IPS-NIHi11 (cell line): ENCODE measurements at places on chromosomes 1 and 21.

DNA sequence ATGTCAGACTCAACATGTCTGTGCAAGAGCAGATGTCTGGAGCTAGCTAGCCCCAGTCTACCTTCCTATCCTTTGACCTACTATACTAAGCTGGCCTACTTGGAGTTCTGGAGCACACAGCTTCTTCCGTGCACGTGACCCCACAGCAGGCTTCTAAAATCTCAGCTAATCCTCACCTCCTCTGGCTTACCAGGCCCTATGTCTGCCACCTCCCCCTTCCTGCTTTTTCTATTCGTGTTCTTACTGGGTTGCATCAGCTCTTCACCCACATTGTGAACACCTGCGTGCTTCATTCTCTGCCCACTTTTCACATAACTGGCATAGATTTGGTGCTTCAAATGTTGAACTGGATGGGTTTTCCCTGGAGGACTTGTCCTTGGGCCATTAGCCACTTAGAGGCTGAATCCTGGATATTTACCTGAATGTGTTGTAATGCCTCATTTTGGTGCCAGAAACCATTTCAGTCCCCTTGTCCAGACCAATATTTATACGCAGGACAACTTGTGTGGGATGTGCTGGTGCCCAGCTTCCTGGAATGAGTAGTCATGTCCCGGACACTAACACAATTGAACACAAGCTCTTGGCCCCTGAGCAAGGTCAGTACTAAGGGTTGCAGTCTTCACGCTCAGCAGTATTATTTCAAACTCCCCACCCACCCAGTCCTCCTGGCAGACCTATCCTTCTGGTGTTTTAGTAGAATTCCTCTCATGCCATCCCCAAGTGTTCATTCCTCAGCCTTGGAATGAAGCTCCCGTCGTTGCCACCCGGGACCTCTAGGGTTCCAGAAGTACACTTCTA lies 24.0 kb downstream of the TENT5C start:
- DNase-seq, result no peak

DNA sequence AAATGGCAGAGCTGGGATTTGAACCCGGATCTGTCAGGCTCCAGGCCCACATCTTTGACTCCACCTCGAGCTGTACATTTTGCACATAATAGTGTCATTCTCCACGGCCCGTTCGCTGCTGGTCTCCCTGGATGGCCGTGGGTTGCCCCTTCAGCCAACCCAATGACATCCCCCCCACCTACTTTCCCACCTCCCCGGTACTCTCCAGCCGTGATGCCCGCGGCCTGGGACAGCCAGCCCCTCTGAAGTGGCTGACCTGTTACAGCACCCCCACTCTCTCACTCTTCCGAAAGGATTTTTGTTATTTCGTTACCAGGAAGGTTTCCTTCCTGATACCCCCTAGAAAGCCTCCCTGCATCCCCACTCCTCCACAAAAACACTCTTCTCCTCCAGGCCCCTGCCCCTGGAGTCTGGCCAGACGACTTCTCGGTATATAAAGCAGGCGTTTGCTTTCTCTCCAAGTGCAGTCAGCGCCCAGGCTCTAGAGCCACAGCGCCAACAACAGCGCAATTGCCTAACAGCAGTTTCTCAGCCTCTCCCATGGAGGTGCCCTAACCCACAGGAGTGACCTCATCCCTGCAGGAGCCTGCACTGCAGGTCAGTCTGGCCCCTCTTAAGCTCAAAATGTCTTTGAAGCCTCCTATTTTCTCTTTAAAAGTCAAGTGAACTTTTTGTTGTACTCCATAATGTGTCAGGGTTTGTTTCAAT lies 14.5 kb upstream of the GJB5 start:
- peak; percentile 62 for DNase-seq

DNA sequence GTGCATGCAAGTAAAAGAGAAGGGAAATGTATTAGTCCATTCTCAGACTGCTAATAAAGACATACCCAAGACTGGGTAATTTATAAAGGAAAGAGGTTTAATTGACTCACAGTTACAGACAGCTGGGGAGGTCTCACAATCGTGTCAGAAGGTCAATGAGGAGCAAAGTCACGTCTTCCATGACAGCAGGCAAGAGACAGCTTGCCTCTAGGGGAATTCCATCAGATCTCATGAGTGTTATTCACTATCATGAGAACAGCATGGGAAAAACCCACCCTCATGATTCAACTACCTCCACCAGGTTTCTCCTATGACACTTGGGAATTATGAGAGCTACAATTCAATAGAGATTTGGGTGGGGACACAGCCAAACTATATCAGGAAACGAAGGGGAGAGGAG lies 8.1 kb downstream of the KRTAP21-3 start:
- no peak for DNase-seq

DNA sequence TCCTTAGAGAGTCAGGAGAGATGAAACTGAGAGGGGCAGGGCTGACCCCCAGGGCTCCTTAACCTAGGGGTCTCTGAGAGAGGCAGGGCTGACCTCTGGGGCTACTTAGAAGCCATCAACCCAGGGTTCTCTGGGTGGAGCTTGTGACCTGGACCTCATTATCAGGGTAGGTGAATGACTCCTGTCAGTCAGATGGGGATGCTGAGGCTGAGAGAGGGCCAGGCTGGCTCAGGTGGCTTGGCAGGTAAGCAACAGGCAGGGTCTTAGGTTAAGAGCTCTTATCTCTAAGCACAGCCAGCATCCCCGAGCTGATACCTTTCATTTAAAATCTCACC lies 160.9 kb downstream of the PTPRU start:
- no peak for DNase-seq

- no peak for DNase-seq
Measured at GRCh38 chr1:218711001-218711400, 365.9 kb downstream of the TGFB2 start.

- no peak for DNase-seq
Measured at GRCh38 chr21:35119501-35120047, 70.5 kb upstream of the RUNX1 start.

GRCh38 chr1:94038511-94038910 lies 82.4 kb downstream of the ABCA4 start:
- DNase-seq, result no peak

DNA sequence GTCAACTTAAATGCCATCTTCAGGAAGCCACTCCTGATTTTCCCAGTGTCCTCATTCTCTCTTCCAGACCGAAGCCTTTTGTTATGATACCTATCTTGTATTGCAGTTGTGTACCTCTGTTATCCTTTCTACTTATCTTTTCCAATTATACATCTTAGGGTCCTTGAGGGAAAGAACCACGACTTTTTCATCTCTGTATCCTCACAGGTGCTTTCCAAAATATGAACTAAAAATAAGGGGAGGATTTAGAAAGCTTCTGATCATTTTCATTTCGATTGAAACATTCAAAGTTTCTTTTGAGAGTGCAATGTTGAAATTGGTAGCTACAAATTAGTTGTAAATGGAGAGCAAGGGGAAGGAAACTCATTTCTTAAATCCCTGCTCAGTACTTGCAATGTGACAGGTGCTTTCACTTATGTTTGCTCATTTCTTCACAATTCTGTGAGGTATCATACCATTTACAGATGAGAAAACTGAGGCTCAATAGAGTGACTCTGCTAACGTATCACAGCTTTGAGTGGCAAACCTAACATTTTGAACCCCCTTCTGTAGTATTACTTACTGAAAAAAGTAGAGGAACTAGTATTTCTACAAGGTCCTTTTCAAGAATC lies 24.2 kb downstream of the SLC19A2 start:
- DNase-seq, result no peak

DNA sequence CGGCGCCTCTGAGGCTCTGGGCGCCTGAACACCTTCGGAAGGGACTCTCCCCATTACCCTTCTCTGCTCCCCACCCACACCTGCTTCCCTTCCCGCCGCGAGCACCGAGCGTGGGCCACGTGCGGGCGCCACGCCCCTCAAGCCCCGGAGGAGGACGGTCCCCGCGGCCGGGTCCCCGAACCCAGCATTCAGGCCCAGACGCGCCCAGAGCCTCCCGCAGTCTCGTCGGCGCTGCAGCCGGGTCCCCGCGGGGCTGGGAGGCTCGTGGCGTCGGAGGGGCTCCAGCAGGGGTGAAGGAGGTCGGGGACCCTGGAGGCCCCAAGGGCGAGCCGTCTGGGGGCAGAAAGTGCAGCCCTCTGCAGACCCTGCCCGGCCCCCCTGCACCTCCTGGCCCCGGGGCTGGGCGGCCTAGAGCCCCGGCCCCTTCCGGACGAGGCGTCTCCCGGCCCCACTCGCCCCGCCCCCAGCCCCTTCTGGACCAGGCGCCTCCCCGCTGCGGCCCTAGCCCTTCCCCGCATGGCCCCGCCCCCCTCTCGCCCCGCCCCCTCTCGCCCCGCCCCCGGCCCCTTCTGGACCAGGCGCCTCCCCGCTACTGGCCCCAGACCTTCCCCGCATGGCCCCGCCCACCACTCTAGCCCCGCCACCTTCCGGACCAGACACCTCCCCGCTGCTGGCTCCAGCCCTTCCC lies 378 bp upstream of the SMIM1 start:
- peak; percentile 100 for DNase-seq

GRCh38 chr1:110508028-110508940 lies 10.7 kb downstream of the KCNA10 start:
- DNase-seq, result peak; percentile 84

GRCh38 chr1:54009406-54009805 lies 8.6 kb downstream of the LDLRAD1 start:
- no peak for DNase-seq

DNA sequence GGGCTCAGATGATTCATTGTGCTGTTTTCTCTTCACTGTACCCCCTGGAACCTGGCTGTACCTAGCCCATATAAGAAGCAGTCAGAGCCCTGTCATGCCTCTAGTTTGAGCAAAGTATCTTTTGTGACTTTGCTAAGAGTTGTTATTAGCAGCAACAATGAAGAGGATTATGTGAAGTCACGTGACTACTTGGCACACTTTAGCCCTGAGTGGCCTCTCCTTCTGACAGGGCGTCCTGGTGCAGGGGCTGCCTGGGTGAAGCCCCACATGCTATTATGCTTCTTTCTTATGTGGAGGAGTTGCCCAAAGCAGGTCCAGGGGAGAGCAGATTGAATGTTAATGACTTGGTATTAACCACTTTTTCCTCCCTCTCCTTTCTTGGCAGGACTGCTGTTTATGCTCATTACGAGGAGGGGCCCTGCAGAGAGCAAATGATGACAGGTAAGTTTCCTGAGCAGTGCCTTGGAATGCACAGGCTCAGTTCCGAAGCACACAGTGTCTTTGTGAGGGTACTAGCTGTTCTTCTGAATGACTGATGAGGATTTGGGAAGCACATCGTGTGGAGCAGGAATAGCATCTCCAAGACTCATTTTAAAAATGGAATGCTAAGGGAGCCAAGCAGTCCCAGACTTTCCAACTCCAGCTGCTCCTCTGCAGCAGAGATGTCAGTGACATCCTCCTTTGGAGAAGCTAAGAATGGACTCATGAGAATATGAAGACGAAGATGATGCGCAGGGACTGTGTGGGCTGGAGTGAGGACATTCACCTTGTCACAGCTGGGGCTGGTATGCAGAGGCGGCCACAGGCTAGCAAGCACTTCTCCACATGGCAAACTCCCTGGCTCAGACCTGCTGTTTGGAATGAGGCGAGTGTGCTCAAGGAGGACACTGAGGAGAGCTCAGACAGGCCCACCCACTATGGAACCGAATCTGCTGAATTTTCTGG lies 15.2 kb upstream of the ST3GAL3 start:
- DNase-seq, result no peak

DNA sequence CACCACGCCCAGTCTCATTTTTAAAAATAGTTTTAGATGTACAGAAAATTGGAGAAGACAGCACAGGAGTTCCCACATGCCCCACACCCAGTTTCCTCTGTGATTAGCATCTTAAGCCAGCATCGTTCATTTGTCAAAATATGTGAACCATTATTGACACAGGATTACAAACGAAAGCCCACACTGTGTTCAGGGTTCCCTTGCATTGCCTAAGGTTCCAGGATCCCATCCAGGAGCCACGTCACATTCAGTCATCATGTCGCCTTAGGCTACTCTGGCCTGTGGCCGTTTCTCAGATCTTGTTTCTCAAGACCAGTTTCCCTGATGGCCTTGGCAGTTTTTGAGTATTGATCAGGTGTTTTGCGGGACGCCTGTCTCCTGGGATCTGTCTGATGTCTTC lies 34.7 kb upstream of the TNFRSF1B start:
- no peak for DNase-seq

DNA sequence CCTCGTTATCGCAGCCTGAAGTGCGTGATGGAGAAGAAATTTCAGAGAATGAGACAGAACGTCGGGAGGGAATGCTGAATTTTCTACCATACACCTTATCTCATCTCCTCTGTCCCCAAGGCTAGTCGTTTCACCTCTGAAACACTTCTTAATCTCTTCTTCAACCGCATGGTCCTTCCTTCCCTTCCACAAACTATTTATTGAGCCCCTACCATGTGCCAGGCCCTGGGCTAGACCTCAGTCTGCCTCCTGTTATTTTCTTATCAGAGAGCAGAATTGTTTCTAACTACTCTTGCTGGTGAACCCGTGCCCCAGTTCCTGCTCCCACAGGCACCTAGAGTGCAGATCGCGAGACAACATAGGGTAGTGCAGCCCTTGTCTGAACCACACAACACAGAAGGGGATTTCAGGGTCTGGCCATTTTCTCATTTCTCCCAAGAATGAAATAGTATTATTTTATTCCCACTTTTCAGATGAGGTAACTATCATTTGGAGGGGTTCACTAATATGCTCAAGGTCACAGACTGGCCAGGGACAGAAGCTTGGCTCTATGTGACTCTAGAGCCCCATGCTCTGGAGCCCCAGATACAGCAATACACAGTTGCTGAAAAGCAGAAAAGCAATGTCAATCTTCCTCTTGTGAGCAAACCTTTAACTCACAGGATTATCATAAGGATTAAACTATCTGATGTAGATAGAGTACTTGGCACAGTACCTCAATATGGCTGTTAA lies 598 bp upstream of the ADIPOR1 start:
- DNase-seq, result no peak

DNA sequence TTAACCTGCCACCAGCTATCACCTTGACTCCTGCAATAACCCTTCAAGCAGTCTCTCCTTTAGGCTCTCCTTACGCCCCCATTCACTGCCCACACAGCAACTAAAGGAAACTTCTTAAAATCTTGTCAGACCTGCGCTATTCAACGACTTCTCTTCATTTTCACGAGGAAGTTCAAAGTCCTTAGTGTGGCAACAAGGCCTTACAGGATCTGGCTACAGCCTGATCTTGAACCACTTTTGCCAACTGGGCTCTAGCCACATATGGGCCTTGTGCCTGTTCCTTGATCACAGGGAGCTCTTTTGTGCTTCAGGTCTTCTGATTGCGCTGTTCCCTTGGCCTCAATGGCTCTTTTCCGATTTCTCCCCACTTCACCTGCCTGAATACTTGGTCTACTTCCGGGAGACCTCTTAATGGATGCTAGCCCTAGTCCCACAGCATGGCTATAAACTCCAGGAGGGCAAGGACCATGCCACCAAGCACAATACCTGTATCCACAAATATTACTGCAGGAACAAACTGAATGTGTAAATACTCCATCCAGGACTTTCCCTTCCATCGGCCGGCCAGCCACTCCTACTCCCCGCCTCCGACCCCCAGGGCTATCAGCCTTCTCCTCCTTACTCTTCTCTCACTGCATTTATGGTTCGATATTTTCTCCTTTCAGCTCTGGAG lies 2.3 kb upstream of the CTNNBIP1 start:
- DNase-seq, result no peak
